ENCODE measurements at places on chromosomes 7 and 10.

DNA sequence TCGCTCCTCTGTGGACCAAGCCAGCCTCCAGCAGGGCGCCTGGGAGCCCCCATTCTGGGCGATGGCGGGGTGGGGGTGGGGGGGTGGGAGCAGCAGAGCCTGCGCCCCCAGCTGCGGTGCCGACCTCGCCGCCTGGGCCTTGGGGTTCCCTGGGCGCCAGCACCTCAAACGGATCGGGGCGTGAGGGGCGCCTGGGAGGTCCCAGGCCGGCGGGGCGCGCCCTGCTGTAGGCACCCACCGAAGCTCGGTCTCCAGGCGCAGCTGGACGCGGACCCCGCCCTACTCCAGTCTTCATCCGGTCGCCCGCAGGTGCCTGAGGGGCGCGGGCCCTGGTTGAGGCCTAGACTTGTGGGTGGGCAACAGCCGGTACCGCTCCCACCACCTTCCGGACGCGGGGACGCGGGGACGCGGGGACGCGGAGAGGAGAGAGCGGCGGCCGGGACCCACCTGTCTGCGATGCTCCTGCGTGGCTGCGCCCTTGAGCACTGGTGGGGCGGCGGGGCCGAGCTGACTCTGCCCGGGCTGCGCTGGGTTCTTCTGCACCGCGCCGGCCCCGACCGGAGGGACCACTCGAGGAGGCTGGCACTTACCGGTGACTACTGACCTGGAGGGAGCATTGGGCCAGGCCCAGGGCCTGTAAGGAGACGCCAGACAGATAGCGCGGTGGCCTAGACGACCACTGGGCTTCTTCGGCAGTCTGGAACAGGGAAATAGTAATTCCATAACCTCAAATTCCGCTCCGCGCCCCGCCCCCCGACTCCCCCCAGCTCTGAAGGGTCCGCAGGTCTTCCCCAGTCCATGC is 5.5 kb upstream of the KCP start:
- no peak for DNase-seq

GRCh38 chr10:15352201-15352600 is 18.9 kb downstream of the FAM171A1 start:
- no peak for DNase-seq

- no peak for DNase-seq
These were observed 462.8 kb upstream of the ZWINT start for GRCh38 chr10:56823849-56824248.

DNA sequence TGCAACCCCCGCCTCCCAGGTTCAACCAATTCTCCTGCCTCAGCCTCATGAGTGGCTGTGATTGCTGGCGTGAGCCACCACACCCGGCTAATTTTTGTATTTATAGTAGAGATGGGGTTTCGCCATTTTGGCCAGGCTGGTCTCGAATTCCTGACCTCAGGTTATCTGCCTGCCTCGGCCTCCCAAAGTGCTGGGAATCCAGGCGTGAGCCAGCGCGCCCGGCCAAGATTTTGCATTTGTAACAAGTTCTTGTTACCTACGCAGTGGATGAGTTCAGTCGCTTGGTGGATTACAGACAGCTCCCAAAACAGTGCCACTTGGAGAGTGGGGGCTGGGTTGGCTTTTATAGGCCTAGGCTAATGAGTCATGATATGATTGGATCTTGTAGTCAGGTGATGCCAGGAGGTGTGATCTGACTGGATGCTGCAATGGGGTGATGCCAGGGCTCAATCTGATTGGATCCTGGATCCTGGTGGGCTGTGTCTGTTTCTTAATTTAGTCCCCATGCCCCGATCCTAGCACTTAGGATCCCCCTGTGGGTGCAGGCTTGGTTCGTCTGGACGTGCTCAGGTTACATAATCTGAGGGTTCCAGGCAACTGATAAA is 20.3 kb downstream of the SBDS start:
- DNase-seq: no peak

- DNase-seq: no peak
These were observed 648.8 kb upstream of the COBL start for GRCh38 chr7:51965454-51965853.

GRCh38 chr7:37342688-37343471 is 105.8 kb downstream of the ELMO1 start:
- DNase-seq: no peak

- DNase-seq: no peak
These were observed 319.3 kb upstream of the GHITM start for GRCh38 chr10:83820033-83820432.

- DNase-seq: no peak
These were observed 118.9 kb downstream of the LRRC18 start for GRCh38 chr10:48820699-48821098.

GRCh38 chr10:129364949-129365348 is 102.1 kb upstream of the MGMT start:
- no peak for DNase-seq

DNA sequence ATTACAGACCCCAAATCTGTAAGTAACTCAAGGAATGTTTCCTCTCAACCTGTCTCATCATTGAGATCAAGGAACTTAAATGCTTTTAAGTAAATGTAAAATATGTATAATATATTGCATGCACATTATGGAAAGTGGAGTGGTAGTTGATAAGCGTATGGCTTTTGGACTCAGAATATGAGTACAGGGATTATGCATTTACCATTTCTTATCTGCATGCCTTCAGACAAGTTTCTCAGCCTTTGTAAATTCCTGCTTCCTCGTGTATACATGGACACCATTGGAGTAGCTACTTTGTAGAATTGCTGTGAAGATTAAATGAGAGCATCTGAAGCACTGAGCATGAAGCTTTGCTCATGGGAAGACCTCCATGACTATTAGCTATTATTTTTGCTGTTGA is 70.5 kb downstream of the CACNB2 start:
- no peak for DNase-seq

DNA sequence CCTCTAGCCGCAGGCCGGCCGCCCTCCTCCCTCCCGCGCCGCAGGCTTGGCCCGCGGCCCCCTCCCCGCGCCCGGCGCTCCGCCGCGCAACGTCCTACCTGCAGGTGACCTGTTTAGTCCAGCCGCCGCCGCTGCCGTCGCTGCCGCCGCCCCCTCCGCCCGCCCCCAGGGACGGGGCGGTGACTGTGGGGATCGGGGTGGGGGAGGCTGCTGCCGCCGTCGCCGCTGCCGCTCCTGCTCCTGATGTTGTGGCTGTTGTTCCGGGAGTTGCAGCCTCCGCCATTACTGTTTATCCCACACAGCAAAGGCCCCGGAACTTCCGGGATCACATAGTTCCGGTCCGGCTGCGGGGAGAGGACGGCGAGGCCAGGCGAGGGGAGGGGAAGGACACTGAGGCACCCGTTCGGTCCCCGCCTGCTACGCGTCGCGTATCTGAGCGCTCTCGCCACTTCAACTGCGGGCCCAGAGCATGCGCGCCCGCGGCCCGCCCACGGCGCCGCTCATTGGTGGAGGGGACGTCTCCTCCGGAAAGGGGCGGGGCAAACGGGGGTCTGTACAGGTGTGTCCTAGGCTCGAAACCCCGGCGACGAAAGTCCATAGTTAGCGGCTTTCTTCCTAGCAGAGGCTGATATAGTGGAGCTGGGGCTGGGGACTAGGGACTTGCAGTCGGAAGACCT is at the start of gene MKRN1:
Gene MKRN1, minus strand, starts transcription at position 444 of the 677 bp plus-strand sequence. Its CDS starts 161 bp downstream, at position 283.
- peak; percentile 92 for DNase-seq

GRCh38 chr7:91910171-91910570 is 29.7 kb upstream of the MTERF1 start:
- DNase-seq: no peak

- peak; percentile 14 for DNase-seq
These were observed 21.4 kb downstream of the BCCIP start for GRCh38 chr10:125844751-125845221.

- DNase-seq: no peak
These were observed 52.0 kb downstream of the TSPAN15 start for GRCh38 chr10:69503001-69503895.

DNA sequence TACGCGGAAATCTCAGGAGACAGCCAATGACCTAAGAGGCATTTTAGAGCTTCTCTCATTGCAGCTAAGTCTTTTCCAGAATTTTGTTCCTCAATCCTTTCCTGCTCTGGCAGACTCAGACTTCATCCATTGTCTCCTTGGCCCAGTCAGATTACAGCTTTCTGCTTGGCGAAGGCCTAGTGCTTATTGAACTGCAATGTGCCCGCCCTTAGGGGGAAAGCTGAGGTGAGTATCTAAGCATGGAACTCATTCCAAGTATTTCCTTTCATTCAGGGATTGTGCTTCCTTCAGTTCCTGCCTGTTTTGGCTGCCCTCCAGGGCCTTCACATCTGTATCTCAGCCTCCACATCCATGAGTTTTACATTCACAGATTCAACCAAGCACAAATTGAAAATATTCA is 37.5 kb downstream of the PRLHR start:
- no peak for DNase-seq

DNA sequence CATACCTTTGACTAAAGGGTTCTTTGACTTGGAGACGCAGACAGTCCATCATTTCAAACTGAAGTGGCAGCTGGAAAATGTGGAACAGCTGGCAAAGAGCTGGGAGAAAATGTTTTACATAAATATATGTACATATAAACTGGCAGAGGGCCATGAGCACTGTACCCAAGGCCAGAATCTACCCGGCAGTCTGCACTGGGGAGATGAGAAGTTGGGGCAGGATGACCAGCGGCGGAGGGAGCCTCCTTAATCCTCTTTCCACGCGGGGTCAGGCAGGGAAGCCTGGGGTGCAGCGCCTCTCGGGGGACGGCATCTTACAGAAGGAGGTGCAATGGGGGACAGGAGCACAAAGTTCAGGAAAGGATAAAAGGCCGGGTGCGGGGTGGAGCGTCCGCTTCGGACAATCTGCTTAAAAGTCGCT is 1.3 kb downstream of the GLI3 start:
- no peak for DNase-seq

- no peak for DNase-seq
These were observed 24.5 kb downstream of the GPR22 start for GRCh38 chr7:107494315-107494751.

DNA sequence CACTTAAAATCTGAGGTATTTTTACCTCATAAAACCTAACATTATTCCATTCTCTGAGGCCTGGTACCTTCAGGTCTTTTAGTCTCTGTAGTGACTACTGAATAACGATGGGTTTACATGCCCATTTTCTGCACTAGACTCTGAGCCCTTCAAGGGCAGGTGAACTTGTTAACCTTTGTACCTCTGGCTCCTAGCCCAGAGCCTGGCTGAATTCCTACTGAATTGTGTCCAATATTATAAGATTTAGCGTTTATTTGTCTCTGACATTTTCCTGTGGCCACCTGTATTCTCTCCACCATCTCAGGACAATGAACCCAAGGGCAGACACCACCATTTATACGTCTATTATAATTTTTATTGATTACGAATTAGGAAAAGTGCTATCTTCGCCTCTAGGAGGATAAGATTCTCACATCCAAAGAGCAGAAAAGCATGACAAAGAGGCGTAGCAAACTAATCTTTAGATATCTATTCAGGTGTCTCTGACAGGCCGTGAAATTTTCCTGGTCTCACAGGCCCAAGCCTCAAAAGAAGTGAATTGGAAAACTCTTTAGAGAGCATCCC is 27.9 kb upstream of the HNRNPH3 start:
- DNase-seq: no peak
